Activated CD4-positive, CD25-positive, alpha-beta regulatory T cell (primary cell): ENCODE measurements at places on chromosomes 16 and 17.
A peak's percentile ranks its signal among the peaks of the same experiment; 100 is the strongest.

DNA sequence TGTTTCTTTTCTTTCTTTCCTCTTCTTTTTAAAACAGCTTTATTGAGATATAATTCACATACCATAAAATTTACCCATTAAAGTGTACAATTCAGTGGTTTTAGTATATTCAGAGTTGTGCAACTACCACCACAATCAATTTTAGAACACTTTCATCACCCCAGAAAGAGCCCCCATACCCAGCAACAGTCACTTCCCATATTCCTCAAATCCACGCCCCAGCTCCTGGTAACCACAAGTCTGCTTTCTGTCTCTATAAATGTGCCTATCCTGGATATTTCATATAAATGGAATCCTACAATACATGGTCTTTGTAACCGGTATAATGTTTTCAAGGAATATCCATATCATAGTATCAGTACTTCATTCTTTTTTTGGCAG is 19.4 kb downstream of the RARA start:
- no peak for DNase-seq

DNA sequence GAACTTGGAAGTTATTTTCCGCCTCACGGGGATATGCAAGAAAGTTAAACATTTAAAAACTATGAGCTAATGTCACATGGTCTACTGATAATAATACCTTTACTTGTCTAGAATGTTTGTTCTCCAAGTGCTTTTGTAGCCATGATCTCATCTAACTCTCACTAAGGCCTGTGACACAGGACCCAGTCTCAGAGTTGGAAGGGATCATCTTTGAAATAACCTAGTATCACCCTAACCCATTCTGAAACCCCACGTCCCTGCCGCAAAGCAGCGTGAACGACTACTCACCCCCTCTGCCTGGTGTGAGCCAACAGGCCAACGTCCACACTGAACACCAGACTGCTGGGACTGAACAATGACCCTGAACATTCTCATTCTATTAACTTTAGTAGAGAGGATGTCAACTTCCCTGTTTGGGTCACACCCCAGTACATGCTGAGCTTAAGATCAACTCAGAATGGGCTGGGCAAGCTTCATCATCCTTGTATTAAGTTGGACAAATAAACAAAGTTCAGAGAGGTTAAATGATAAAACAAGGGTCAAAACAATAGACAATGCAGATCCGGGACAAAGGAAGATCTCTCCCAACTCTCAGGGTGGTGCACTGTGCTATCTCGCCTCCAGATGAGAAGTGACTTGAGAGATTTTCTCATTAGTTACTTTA is 54.8 kb upstream of the BCAR1 start:
- no peak for DNase-seq

GRCh38 chr17:60579090-60579489 is 20.9 kb upstream of the PPM1D start:
- DNase-seq = no peak

DNA sequence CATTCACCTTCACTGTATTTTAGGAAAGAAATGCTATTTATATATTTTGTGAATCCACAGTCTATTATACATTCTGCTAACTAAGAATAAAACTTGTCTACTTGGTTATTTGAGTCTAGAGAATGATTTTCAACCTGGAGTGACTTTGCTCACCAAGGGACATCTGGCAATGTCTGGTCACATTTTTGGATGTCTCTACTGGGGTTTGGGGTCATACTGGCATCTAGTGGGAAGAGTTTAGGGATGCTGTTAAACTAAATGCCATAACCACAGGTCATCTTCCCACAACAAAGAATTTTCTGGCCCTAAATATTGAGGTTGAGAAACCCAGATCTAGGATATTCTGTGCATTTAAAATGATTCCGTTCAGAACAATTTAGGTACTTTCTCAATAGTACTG is 26.0 kb downstream of the KCNJ16 start:
- DNase-seq = no peak

- DNase-seq = no peak
These were observed 852 bp downstream of the MARVELD3 start for GRCh38 chr16:71626858-71627213.

DNA sequence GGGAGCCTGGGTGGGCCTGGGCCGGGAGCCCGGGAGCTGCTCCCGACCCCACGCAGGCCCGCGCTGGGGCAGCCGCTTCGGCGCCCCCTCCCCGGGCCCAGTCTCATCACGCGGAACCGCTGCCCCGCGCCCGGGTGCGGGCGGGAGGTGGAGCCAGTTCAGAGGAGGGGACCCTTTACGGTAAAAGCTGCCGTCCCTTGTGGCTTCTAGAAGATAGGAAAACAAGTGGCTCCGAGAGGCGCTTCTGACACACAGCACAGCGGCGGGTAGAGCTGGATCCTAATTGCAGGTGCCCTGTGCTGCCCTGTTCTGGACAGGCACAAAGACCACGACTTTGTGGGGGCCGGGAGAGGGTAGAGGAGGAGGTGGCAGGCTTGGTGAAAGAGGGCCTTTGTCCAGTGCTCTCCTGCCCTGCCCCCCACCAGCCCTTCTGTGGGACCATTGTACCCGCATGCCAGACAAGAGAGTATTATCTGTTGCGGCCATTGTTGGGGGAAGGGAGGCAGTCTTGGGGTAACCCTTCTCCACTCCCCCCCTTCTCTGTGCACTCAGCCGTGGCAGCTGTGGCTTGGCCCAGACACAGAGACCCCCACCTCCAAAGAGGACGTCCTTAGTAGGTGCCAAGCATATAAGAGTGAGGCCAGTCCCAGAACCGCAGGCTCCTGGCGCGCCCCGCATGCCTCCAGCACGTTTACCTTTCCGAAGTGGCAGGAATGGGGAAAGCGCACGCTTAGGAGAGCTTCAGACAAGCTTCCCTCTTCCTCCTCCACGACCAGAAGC is 736 bp downstream of the CNP start:
- no peak for DNase-seq

DNA sequence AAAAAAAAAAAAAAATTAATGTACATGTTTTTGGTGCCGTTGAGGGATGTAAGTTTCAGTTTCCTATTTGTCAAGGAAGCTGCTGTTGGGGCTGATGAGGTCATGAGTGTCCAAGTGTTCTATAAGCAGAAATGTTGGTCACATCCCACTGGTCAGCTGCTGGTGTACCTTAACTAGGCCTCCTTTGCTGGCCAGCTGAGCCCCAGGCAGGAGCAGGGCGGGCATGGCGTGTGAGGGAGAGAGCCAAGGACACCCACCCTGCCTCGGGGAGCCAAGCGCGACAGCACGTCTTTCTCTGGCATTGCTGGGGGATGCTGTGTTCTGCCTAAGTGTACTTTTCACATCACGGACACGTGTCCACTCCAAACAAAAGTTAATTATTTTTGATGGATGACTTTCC is 108.1 kb upstream of the CDC42EP4 start:
- DNase-seq = no peak

- DNase-seq = no peak
These were observed 19.4 kb downstream of the CEP295NL start for GRCh38 chr17:78883533-78884131.

- DNase-seq = no peak
These were observed 322.1 kb downstream of the MAP2K4 start for GRCh38 chr17:12342609-12343435.

DNA sequence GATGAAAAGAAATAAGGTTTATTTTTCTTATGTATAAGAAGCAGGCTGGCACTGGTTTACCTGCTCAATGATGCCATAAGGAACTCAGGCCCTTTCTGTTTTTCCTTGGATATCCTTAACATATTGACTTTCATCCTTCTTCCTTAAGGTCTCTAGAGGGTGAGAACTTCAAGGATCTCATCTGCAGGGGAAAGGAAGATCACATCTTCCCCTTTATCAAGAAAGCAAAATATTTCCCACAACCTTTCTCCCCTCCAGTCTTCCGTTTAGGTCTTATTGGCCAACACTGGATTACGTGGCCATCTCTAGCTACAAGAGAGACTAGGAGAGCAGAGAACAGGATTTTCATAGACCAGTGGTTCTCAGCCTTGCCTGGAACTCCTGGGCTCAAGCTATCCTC is 4.2 kb upstream of the TBX4 start:
- no peak for DNase-seq

DNA sequence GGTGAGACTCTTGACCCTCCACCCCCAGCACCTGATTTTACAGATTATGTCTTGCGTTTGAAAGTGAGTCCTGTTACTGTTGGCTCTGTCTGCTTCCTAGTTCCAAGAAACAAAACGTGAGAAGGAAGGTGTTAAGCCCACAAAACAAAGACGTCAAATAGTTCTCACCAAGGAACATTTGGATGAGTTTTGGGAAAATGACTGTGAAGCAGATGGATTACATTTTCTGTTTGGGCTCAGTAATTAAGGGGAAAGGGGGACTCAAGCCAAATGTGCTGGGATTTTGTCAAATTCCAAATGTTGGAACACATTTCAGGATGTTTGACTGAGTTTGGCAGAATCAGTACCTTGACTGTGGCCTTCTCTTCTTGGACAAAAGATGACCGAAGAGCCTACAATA is 71.2 kb downstream of the PCTP start:
- no peak for DNase-seq

GRCh38 chr17:44892250-44892649 is 7.0 kb downstream of the EFTUD2 start:
- DNase-seq = no peak

- DNase-seq = no peak
These were observed 6.5 kb upstream of the CARD14 start for GRCh38 chr17:80163336-80163735.

- DNase-seq = peak; percentile 34
These were observed 125.4 kb upstream of the CHMP6 start for GRCh38 chr17:80866050-80866793.

- no peak for DNase-seq
These were observed 146.5 kb downstream of the MAP2K6 start for GRCh38 chr17:69560987-69561441.

DNA sequence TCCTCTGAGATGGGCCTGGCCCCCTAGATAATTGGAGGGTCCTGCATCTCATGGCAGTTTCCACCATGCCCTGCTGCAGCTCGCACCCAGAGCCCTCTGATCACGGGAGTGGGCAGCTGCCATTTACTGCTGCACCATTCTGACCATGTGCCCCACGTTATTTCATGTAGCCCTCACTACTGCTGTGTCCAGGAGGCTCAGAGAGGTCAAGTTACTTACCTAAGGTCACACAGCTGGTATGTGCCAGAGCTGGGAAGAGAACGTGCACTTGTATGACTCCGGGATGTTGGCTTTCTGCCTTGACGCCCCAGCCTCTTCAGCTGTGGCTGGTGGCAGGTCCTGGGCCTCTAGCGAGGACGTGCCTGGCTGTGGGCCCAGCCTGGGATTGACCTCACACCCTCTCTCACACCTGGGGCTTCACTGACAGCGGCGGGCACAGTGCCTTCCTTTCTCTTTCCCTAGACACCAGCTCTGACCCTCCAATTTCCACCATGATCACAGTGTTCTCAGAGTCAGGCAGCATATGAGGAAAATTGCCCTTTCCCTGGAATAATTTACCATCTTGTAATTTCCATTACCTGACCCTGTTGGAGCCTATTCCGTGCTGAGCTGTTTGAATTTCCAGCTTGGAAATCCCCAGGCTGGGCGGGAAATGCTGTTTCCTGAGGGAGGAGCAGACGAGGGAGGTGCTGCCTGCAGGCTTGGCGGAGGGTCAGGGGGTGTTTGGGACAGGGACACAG is 18.5 kb upstream of the DOC2B start:
- no peak for DNase-seq

- DNase-seq = no peak
These were observed 52.6 kb downstream of the COX10 start for GRCh38 chr17:14121952-14122351.

DNA sequence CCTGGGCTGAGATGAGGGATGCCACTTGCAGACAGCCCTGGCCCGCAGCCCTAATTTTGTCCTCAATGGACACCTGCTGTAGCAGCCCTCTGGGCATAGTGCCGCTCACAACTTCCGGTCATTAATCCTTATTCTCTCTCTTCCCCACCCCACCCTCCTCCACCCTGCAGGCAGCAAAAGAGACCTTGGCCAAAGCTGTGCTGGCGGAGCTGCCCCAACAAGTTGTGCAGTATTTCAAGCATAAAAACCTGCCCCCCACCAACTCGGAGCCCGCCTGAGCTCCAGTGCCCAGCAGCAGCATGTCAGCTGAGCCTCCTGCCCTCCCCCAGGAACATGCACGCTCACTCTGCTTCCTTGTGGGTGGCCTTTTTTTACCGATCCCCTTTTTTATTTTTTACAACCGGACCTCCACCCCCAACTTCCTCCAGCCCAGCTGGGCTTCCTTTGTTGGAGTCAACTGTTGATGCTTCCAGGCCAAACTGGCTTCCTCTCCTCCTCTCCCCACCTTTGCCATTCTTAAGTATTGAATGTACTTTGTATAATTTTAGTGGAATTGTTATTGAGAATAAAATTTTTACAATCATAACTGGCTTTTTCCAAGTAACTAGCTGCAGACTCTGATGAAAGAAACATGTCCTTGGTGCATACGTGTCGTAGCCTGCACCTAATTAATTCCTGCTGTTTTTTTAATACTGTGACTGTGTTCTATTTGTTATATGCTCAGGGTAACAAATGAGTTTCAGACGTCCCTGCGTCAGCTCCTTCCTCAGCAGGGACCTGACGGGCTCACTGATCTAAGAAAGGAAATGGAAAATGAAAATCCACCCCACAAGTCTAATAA is 38.2 kb downstream of the PSME3IP1 start:
- DNase-seq = no peak

DNA sequence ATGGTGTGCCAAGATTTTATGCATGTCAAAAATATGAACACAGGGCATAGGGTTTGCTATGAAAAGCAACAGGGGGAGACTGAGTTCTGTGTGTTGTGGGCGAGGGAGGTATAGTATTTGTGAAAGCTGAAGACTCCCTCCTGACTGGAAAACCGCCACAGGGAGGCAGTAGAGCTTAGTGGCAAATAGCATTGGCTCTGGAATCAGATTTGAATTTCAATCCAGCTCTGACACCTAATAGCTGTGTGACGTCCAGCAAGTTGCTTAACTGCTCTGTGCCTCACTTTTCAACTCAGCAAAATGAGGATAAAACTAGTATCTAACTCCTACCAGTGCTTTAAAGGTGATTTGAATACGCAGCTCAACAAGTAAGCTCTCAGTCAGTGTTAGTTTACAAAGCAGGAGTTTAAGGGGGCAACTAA is 22.0 kb downstream of the KPNA2 start:
- no peak for DNase-seq

- no peak for DNase-seq
These were observed 1.3 kb upstream of the CCDC92B start for GRCh38 chr17:2750721-2751120.

DNA sequence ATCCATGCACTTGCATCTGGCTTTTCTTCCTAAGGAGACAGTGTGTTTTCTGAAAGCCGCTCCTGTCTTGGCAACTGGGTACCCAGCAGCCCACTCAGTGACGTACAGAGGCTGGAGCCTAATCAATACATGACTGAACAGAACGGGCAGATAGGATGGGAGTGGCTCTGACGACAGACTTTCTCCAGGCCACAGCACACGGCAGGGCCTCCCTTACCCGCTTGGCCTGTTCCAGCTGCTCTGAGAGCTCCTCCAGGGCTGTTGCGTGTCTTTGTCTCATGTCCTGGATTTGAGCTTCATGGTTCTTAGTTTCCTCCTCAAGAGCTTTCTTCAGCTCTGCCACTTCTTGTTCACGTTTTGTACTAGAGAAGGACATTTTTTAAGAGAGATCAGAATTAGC is 64.9 kb downstream of the NDEL1 start:
- DNase-seq = no peak
